ENCODE measurements at places on chromosomes 4 and X.

- no peak for DNase-seq
These were observed 4.2 kb downstream of the TMSB4X start for GRCh38 chrX:12979026-12979607.

GRCh38 chr4:81460191-81460701 is 11.5 kb downstream of the RASGEF1B start:
- DNase-seq = no peak

DNA sequence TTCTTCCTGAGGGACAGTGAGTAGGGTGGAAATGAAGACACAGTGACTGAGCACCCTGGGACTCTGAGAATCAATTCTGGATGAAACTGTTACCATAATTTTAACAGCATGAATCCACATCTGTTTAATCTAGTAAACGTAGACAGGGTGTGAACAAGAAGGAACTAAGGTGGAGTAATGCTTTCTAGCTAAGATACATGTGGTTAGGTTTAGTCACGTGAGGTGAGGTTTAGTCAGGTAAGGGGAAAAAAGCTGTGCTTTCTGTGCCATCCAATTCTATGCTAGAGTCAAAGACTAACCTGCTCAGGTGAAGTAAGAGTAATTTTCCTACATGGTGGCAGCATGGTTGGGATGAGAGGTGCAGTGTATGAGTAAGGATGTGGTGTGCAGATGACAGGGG is 54.0 kb upstream of the C4orf54 start:
- no peak for DNase-seq

GRCh38 chr4:20266215-20267082 is 14.7 kb downstream of the SLIT2 start:
- DNase-seq = no peak

DNA sequence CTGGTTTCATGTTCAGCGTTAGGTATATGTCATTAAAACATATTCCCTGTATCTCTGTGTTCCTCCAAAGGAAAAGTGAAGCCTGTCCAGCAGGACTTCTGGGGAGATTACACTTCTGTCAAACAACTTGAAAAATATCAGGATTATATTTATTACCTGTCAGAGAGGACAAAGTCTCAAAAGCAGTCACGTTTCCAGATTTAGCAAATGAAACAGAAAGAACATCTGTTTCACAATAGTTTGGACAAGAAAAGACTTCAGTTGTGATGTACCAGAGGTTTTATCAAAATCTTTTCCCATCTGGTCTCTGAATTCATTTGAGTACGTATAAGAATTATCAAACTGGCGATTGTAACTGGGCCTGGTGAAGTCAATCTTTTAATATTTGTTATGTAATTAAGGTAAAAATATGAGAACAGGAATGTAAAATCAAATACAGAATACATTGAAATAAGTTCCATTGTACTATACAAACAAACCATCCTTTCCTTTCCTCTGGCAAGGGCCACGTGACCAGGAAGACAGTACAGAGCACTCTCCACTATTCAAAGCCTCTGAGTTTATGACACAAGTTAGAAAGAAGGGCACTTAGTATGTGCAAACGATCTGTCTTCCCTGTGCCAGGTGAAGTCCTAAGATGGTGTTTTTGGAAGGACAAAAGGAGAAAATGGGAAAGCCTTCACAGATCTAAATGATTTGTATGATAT is 3.2 kb downstream of the CASP3 start:
- no peak for DNase-seq

DNA sequence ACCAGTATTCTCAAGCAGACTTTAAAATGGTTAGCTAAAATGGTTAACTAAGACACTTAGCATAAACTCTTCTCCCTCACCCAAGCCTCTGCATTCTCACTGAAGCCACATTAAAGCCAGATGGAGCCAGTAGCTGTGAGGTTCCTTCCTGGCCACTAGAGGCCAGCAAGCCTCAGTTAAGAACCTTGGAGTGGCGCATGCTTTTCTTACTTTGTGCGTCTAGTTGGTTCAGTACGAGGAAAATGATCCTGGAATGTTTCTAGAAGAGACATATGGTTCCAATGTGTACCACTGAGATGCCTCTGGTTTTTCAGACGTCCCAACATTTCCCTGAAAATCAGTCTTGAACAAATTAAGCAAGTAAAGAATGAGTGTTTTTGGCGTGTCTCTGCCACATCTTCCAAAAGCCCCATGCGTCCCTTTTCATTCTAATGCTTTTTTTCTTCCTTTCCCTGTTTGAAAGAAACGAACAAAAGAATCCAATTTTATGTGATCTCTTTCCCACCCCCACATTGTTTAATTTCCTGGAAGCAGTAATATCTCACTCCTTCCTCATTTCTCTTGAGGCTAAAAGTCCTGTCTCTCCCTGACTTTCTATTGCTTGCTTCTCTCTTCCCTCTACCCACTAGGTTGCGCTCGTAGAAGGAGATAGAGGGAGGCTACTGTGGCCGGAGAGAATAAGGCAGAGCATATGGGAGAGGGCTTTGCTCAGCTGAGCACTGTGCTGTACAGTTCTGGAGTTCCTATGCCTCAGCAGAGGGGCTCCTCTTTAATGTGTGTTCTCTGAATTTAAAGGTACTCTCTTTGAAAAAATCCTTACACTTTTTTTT is 82.9 kb upstream of the TAB3 start:
- peak; percentile 12 for DNase-seq

- DNase-seq = no peak
These were observed 65.7 kb downstream of the MAGEA1 start for GRCh38 chrX:153244767-153245166.

GRCh38 chr4:36206012-36206411 is 38.3 kb downstream of the ARAP2 start:
- DNase-seq = no peak

All from T-helper 2 cell treated with Interferon-gamma antibody and Interleukin-4, amounts not matched to agents 5 μg/mL and 100 μg/mL, for 36 hours (primary cell).